M059J (cell line): ENCODE measurements at places on chromosomes 1 and 21.

- DNase-seq = no peak
Observed at GRCh38 chr1:227422581-227422980, 104.3 kb upstream of the CDC42BPA start.

GRCh38 chr21:35303085-35303484 is 254.0 kb upstream of the RUNX1 start:
- DNase-seq = peak; percentile 98

DNA sequence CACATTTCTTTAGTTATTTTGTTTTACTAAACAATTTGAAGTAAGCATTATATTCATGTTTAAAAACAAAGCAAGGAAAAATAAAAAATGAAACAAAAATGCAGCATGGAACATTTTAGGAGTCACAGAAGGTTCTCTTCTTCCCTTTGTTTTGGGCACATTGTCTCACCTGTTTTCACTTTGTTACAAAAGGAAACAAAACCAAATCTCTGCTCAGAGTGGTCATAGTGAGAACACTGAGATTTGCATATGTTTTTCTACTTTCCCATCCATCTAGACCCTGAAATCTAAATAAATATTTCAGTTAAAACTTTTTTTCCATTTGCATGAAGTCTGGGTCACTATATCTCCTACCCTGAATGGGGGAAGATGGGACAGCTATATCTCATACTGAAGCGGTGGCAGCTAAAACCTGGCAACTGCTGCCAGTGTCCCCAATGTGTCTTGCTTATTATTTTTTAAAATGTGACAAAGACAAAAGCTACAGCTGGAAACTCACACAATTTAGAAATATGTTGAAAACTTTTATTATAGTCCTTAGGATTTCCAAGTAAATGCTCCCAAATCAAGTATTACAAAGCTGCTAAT is 3.5 kb downstream of the EXOC8 start:
- no peak for DNase-seq

GRCh38 chr1:20207546-20207945 is 21.2 kb upstream of the PLA2G2C start:
- no peak for DNase-seq

GRCh38 chr1:215118081-215118480 is 35.5 kb downstream of the KCNK2 start:
- no peak for DNase-seq
